C1 segment of cervical spinal cord (tissue), 14 donors: ENCODE measurements at places on chromosomes 3 and 15.

DNA sequence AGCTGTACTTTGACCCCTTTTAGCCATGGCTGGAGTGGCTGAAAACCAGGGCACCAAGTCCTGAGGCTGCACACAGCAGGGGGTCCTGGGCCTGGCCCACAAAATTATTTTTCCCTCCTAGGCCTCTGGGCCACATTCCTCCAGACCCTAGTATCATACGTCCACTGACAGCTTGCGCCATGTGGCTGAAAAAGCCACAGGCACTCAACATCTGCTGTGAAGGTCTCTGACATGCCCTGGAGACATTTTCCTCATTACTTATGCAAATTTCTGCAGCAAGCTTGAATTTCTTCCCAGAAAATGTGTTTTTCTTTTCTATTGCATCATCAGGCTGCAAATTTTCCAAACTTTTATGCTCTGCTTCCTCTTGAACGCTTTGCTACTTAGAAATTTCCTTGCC lies 239.0 kb downstream of the SQOR start:
- no peak for DNase-seq

DNA sequence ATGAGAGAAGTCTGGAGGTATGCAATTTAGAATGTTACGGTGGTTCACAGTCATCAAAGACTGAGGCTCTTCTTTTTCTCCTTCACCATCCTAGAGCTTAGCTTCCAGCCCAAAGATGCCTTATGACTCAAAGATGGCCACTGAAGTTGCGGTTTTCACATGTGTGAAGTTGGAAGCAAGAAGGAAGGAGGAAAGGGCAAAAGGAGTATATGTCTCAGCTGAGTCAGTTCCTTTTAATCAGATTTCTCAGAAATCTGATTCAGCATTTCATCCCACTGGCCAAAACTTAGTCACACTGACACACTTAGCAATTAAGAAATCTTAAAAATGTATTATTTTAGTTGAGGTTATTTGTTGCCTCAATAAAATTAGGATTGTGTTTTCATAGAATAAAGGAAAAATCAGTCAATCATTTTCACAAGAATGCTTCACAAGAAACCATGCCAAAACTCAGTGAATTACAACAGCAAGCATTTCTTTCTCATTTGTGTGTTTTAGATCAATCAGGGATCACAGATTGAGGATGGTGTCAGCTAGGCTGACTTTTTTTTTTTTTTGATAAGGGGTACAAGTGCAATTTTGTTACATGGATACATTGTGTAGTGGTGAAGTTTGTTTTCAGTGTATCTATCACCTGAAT lies 211.1 kb upstream of the GADL1 start:
- no peak for DNase-seq

GRCh38 chr3:178761461-178761860 lies 225.2 kb downstream of the KCNMB2 start:
- no peak for DNase-seq

DNA sequence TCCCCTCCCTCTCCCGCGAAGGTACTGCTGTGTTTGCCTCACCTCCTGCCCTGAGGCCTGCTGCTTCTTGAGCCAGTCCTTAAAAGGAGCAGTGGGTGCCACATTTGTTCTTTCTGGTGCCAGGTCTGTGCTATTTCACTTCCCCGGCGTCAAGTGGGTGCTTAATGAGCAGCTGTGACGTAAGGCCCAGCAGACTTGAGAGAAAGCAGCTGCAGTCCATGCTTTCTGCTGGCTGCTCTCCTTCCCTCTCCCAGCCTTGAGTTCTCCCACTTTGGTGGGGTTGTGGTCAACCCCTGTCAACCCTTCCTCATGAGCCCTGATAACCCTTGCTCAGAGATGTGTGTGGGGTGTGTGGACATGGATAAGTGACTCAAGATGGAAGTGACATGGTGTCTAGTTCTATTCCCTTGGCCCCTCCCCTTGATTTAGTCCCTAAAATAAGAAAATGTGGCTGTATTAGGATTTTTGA lies 6.9 kb downstream of the INAFM2 start:
- DNase-seq: no peak

DNA sequence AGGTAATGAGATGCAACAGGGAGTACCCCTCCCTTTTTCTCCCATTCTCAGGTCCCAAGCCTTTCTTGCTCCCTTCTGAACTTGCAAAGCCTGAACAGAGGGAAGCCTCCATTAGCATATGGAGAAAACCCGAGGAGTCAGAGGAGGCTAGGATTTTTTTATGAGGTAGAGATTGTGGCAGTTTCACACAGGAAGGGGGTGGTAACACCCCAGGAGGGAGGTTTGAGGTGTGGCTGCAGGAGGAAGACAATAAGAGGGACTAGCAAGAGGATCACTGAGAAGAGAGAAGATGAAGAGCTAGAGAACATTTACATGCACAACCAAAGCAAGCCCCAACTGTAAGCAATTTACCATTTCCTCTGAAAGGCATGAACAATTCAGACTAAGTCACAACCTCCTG lies 322.7 kb downstream of the SV2B start:
- no peak for DNase-seq

DNA sequence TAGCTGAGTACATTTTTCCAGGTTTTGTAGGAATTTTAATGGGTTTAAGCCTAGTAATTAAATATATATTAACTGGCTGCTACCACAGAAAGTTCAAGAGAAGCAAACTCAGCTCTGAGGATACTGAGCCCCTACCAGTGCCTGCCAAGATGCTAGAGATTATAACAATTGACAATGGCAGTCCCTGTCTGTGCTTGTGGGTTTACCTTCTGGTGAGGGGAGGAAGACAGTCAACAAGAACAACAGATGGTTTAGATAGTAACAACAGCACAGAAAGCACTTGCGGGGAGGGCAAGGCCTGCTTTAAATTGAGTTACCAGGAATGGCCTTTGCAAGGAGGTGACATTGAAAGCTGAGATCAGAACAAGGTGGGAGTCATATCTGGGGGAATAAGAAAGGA lies 56.6 kb upstream of the ARHGEF3 start:
- DNase-seq: no peak

- no peak for DNase-seq
Measured at GRCh38 chr3:112605285-112605684, 35.7 kb downstream of the CCDC80 start.

DNA sequence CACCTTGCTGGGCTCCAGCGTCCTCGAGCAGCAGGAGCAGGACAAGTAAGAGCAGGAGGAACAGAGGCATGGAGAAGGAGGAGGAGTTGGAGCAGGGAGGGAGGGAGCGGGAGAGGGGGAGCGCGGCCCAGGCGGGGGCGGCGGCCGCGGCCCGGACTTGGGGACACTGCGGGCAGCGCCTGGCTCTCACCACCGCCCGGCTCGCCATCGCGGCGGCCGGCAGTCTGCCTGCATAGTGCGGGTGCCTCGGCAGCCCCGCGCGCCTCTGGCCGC lies 440 bp downstream of the DCBLD2 start:
- DNase-seq: no peak

- DNase-seq: no peak
Measured at GRCh38 chr3:71488882-71489281, 94.6 kb downstream of the FOXP1 start.

- no peak for DNase-seq
Measured at GRCh38 chr3:135081856-135082434, 286.9 kb downstream of the EPHB1 start.
